NCI-H526 (cell line): ENCODE measurements at places on chromosomes 6 and 20.

DNA sequence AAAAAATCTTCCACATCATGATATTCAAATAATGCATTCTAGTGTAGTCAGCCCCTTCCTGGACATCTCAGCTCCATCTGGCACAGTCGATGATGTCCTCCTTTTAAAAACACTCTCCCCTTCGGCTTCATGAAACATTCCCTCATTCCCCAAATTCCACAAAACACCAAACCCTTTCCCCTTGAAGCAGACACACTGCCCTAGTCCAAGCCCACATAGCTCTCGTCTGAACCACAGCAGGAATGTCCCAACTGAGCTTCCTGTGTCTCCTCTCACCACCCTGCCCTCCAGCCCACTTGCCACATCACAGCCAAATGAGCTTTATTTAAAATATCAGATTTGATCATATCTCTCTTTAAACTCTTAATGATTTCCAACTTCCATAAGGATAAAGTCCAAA, 106.4 kb upstream of the CARMIL1 start:
- DNase-seq, result no peak

DNA sequence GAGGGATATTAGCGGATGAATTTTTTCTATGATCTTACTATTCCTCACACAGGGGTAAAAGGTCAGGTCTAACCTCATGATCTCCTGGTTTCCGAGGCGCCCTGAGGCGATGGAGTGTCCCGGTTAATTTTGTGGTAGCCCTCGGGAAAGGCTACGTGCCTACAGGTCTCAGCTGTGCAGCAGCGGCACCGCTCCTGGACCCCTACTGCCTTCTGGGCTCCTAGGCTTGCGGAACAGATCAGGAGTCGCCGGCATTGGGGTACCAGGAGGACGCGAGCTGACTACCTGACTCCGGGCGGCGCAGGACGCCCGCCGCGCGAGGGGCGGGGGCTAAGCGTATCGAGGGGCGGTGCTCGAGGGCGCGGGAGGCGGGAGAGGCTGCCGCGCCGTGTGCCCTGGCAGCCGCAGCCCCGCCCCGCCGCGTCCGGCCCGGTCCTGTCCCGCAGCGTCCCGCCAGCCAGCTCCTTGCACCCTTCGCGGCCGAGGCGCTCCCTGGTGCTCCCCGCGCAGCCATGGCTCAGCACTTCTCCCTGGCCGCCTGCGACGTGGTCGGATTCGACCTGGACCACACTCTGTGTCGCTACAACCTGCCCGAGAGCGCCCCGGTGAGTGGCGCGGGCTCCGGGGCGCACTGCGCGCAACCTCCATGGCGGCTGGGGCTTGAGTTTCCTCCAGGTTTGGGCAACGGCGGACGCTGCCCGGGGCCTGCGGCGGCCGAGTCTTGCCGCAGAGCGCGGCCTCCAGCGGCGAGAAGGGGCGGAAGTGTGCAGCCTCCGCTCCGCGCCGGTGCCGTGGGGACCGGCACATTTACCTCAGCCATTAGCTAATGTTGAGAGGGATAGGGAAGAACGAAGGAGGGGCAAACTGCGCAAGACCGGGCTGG, at the start of gene NT5DC1:
Gene NT5DC1, plus strand, starts transcription at position 435 of the 883 bp plus-strand sequence. Its CDS starts 78 bp downstream, at position 513.
- peak; percentile 92 for DNase-seq

- no peak for DNase-seq
Measured at GRCh38 chr6:83862776-83863471, 3.4 kb downstream of the CYB5R4 start.

GRCh38 chr6:4913705-4914419, 90.0 kb downstream of the RPP40 start:
- no peak for DNase-seq

GRCh38 chr20:19691125-19691524, 66.9 kb upstream of the RIN2 start:
- DNase-seq, result no peak

DNA sequence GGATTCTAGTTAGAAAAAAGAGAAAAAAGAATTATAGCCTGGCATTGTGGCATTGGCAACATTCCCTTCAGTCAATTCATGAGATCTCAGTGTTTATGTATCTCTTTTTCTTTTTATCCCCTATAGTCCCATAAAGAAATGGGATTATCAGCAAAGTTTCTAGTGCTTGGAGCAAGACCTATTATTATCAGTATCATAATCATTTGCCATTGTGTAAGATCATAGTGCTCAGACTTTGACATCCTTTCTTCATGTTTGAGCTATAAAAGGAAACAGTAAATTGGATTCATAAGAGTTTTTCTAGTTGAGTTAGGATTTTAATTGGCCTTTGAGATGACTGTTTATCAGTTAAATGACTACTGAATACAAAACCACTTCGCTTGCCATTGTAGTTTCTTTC, 295.6 kb downstream of the GRIK2 start:
- no peak for DNase-seq

DNA sequence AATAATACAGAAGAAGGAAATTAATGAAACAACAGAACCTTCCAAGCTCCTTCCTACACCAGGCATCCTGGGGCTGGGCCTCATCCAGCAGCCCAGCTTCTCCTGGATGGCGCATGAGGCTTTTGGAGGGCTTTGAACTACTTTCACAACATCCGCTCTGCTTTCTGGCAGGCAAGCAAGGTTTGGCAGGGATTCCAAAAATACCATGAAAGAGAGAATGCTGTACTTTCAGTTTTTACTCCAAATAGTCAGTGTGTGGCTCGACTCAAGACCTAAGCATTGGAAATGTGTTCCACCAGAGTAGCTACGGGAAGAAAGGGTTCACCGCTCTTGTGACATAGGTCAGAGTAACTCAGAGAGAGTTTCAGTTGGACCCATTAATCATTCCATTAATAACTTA, 125.4 kb downstream of the OPRM1 start:
- DNase-seq, result no peak

DNA sequence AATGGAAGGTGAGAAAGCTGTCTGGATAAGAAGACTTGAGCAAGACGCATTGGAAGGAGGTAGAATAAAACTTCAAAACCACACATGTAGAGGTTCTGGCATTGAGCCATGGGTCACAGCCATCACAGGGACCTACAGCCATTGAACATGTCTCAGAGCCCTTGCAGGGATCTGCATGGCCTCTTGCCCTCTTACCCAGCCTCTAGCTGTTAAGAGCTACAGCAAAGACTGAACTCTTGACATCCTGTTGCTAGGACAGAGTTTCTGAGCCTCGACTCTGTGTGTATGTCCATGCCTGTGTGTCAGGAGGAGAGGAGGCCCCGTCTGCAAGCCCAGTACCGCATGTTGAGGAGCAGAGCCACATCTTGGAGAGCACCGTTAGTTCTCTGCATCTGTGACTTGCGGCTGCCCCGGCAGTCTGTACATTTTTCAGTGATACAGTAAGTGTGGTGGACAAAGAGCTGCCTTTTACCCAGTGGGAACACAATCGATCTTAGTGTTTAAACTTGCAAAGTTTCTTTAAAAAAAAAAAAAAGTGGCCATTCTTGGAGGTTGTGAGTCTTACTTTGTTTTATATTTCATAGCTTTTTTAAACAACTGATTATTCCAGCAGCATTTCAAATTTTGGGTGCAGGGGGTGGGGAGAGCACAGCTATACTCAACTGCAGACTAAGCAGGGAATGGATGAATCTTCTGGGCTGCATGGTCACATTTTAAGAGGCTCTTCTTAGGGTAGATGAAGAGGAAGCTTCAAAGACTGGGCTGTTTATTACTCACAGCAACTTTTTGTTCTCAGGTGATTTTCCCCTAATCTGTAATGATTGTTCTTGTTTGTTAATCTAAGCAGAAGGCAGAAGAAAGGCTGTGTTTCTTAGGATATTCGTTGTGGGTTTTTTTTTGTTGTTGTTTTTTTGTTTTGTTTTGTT, 88.5 kb downstream of the TBC1D7 start:
- no peak for DNase-seq

DNA sequence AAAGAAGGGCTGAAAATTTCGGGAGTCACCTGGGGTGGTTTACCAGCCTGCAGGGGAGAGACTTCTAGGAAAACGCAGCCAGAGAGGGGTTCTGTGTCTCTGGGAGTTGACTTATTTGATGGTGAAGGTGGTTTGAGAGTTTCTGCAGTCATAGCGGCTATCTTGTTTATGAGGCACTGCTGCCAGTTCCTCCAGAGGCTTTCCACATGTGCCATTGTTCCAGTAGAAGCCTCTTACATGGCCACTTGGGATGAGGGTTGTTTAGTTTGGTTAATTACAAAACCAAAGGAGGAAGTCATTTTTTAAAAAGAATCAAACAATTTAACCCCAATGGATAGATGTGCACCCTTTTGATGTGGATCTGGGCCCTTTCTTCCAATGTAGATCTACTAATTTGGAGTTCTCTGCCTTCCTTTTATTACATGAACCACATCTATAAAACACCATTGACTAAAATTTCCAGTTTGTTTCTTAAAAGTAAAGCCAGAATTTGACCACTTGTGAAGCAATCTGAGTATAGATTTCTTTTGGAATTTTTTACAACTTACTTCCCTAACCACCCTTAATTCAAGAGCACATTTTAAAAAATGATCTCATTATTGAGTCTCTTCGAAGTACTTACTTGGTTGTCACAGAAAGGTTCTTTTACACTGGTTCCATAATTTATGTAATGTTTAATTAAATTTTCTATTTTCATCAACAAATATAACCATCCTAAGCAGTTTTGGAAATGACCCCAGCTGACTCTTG, 97.6 kb downstream of the TCP11 start:
- DNase-seq, result no peak

DNA sequence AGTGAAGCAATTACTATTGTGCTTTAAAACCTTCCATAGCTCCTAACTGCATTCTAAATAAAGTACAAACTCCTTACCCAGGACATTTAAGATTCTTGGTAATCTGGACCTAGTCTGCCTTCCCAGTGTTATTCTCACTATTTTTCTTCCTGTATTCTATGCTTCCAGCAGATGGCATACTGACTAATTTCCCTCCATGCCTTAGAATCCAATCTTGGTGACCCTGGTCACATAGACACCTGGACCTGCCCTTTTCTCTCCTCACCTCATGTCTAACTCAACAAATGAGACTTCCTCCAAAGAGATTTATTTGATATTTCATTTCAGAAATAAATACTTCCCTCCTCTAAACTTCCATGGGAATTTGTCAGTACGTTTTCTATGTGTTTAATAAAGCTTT, 25.8 kb downstream of the ROS1 start:
- no peak for DNase-seq

DNA sequence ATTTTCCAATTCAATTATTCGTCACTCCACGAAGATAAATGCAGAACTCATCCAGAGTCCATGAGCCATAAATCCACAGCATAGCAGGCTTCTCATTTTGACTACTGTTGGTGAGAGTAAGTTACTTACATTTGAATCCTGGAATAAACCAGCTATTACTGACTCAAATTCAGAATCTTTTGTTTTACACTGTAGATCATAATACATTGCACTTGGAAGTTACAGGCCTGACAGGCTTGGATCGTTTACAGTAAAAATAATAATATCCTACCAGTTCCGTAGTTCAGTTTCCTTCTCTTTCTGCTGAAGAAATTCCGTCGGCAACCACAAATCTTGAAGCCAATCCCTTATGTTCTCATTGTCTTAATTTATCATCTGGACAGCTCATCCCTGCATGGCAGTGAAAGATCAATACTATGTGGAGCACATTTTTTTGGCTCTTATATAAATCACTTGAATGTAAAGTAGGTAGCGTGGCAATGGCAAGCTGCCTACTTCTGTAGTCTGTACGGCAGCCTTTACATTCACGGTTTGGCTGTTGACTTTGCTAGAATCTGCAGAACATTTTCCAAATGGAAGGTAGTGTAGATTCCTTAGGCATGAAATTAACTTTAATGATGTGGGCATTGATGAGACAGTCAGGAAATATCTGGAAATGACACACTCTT, 142.9 kb downstream of the WDR27 start:
- no peak for DNase-seq

DNA sequence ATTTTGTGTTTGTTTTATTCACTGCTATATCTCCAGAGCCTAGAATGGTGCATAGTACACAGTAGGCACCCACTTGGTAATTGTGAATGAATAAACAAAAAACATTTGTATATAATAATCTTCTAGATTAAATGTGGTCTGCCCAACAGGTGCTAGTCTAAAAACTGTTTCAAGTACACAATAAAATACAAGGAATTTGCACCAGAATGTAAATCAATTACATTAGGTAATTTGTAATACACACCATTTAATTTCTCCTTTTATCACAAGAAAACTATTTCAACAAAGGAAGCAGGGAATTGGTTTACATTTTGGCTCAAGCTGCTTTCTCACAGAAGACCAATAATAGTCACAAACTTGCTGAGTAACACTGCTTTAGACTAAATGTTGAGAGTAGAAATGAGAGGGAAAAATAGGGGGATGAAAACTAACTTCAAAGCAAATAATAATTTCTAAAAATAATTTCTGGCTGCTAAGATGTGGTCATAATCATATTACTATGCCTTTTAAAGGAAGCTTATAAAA, 22.1 kb downstream of the RUNX2 start:
- DNase-seq, result no peak

GRCh38 chr20:35576816-35577215, 34.9 kb downstream of the ERGIC3 start:
- no peak for DNase-seq

DNA sequence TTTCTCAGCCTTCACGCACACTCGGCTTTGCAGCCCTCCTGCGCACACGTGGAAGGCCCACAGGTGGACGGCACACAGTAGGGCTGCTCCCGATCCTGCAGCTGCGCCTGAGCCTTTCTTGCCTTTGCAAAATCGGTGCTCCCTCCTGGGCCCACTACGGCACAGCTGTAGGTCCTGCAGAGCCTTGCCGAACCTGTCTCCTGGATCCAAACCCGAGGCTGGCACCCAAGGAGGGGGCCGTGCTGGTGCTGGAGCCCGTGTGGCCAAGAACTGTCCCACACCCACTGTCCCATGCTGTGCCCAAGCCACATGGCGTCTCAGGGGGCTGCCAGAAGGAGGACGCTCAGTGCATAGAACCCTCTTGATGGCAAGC, 227.4 kb downstream of the TTLL2 start:
- DNase-seq, result no peak

DNA sequence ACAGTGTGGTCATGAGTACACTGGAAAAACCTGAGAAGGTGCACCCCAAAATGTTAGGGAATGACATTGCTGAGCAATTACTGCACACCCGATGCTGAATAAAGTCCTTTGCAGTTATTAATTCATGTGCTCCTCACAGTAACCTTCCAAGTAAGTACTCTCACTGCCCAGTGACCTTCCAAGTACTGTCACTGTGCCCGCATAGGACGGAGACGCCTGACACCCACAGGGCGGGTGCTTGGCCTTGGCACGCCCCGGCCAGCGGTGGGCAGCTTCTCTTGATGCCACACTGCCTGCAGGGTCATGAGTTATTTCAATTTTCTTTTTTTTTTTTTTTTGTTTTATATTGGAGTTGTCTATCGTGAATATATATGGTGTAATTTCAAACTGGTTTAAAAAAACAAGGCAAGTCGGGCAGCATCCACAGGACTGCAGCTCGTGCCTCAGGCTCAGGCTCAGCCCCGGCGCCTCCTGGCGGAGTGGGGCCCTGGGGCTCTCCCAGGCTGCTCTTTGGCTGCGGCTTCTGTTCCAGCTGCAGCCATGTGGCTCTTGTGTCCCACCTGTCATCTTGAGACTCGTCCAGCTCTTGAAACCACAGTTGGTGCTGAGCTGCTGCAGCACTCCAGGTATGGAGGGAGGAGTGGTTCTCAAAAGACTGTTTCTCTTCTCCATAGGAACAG, 27.0 kb downstream of the PNLDC1 start:
- no peak for DNase-seq
